ENCODE measurements at places on chromosomes 16 and 17.
A peak's percentile ranks its signal among the peaks of the same experiment; 100 is the strongest.

- peak; percentile 96 for DNase-seq
Measured at GRCh38 chr17:40290629-40291280, 3.1 kb downstream of the CDC6 start.

DNA sequence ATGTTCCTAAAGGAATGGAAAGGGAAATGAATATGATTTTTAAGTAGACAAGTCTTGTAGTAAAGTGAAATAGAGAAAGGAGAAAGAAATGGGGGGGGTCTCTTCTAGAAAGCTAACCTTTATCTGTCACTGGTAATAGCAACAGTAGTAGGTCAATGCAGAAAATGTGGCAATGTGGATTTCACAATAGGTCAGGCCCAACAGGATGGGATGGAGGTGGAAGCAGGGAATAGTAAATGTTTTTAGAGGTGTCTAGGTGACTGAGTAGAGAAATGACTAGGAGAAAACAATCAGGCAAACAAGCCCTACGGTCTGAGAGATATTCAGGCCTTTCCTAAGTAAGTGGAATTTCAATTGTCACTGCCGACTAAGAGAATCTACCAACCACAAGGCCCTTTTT lies 6.0 kb upstream of the RSKR start:
- DNase-seq = no peak

DNA sequence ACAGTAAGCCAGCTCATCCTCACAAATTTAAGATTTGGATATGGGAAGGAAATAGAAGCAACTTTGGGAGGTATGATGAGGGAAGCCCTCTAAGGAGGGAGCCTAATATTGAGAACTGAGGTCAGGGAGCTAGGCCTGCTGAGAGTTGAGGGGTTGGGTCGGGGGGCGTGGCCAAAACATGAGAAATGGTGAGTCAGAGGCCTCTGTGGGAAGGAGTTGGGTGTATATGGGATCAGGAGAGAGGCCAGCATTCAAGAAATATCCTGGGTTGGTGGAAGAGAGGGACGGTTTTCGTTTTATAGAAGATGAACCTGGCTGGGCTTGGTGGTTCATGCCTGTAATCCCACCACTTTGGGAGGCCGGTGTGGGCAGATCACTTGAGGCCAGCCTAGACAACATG lies 48.4 kb downstream of the CLEC16A start:
- DNase-seq = peak; percentile 68

GRCh38 chr17:57379237-57379894 lies 123.0 kb downstream of the MSI2 start:
- no peak for DNase-seq

DNA sequence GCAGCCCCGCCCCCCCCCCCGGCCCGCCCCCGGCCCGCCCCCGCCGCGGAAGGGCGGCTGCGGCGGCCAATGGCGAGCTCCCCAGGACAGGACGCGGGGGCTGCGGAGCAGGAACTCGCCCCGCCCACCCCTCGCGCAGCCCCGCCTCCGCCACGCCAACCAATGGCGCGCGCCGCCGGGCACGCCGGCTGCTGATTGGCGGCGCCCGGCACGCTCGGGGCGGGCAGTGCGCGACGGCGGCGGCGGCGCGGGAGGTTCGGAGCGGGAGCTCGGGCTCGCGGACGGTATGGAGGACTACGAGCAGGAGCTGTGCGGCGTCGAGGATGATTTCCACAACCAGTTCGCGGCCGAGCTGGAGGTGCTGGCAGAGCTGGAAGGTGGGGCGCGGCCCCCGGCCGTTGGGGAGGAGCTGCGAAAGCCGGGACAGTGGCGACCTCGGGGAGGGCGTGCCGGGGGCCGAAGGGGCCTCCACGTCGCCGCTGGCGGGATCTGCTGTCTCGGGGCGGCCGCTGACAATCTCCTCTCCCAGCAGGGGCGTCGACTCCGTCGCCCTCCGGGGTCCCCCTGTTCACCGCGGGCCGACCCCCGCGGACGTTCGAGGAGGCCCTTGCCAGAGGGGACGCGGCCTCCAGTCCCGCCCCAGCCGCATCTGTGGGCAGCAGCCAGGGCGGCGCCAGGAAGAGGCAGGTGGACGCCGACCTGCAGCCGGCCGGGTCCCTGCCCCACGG lies at the start of gene CHTF18:
CHTF18 (plus strand) TSS at position 222 of the 728 bp plus-strand sequence; CDS start at position 287, 65 bp downstream.
- DNase-seq = peak; percentile 83

DNA sequence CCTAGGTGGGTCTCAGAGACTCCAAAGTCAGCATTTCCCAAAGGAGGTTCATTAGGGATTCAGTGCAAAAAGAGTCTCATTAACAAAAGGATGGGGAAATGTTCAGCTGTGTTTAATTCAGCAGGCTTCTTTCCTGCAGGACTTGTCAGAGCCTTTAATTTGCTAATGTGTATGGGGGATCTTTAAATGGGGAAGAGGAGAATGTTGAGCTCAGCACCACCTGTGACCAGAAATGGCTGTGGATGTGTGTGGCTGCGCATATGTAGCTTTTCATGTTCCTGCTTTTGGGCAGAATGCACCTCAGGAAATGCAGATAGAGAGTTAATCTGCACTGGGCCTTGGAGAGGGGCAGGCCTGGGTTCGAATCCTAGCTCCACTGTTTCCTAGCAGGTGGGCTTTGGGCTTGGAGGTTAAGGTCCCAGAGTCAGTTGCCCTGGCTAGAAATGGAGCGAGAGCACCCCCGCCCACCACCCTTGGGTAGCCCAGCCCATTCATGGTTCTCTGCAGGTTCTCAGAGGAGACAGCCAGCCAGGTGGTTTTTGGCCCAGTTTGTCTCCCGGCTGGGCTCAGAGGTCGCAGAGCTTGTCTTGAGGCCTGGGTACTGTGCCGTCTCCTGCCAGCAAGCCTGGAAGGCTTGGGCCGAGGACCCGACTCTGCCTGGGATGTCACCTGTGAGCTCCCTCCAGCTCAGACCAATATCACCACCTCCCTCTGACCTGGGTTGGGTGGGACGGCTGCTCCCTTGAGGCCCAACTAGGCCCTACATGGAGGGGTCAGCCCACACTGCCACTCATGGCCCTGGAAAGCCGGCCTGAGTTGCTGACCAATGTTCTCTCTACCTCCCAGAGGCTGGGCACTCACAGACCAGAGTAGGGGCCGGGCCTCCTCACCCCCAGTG lies 9.3 kb downstream of the ADCY7 start:
- no peak for DNase-seq

DNA sequence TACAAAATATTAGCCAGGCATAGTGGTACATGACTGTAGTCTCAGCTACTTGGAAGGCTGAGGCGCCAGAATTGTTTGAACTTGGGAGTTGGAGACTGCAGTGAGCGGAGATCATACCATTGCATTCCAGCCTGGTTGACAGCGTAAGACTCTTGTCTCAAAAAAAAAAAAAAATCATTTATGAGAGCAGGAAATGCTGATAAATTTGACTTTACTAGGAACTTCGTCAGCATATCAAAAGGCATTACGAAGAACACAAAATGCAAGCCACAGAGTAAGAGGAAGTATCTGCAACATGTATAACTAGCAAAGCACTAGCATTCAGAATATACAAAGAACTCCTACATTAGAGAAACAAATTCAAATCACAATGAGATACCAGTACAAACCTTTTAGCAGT lies 279.3 kb downstream of the ZFHX3 start:
- no peak for DNase-seq

GRCh38 chr17:50816771-50817751 lies 18.3 kb upstream of the WFIKKN2 start:
- no peak for DNase-seq

DNA sequence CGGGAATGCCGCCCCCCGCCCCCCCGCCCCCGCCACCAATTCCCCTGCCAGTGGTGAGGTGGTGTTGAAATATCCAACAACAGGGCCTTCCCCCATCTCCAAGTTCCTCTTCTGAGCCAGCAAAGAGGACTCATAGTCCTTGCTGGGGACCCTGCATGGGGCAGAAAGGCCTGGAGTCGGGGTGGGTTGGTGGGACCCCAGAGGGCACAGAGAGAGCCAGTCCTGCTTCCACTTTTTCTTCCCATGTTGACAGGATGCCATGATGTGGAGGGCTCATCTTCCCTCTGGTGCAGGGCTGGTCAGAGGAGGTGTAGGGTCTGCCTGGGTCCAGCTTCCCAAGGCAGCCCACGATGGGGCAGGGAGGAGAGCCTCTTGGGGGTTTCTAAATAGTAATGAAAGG lies 49.0 kb upstream of the PIK3R6 start:
- no peak for DNase-seq

DNA sequence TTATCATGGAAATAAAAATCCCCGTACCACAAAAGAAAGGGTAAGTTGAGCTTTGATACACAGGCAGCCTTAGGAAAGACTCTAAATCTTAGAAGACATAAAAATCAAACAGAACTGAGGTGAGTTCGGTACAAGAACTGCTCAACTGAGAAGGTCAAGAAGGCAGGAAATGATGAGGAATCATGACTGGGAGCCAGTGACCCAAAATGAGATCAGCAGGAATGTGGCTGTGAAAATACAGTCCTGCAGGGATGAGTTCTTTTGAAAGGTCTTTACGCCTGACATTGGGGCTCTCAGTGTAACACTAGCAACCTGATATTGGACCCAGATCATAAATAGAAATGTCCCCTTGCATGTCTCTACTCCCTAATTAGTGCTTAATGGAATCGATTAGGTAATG lies 56.3 kb upstream of the CDH11 start:
- peak; percentile 63 for DNase-seq

DNA sequence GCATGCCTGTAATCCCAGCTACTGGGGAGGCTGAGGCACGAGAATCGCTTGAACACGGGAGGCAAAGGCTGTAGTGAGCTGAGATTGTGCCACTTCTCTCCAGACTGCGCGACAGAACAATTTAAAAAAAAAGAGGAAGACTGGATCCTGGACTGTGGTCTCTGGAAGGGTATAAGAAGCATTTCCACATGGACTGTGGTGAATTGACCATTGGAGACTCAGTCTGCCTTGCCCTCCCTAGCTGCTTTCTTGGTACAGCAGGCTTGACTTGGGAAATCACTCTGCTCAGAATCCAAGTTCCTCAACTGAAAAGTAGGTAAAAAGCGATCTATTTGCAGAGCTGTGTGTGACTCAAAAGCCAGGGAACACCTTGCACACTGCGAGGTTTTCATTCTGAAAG lies 1.0 kb upstream of the MGRN1 start:
- no peak for DNase-seq

DNA sequence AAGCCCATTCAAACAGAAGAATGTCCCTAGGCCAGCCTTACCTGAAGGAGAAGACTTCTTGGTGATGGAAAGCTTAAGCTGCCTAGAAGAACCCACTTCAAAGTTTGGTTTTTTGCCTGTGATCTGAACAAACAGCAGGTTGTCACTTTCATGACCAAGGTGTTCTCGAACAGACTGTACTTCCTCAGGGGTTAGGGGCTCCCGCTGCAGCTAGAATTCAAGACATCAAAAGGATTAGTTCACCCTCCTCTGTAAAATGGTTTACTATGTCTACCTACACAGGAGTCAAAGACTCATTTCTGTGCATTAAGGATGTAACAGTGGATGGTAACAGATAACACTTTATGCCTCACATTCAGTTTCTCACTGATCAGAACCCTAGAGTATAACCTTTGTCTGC lies 13.2 kb downstream of the CIAPIN1 start:
- no peak for DNase-seq

- no peak for DNase-seq
Measured at GRCh38 chr16:50476486-50477255, 71.5 kb upstream of the NKD1 start.

- DNase-seq = no peak
Measured at GRCh38 chr17:57587193-57587969, 157.7 kb downstream of the CCDC182 start.

- no peak for DNase-seq
Measured at GRCh38 chr16:66263973-66264310, 102.5 kb upstream of the CDH5 start.
